ENCODE measurements at places on chromosomes 7 and 10.
A peak's percentile ranks its signal among the peaks of the same experiment; 100 is the strongest.

- peak; percentile 68 for DNase-seq
Measured at GRCh38 chr7:135147899-135148721, at the start of gene TMEM140. Gene TMEM140 (plus strand): TSS chr7:135148072. CDS start chr7:135164442, 16,370 bp downstream.

DNA sequence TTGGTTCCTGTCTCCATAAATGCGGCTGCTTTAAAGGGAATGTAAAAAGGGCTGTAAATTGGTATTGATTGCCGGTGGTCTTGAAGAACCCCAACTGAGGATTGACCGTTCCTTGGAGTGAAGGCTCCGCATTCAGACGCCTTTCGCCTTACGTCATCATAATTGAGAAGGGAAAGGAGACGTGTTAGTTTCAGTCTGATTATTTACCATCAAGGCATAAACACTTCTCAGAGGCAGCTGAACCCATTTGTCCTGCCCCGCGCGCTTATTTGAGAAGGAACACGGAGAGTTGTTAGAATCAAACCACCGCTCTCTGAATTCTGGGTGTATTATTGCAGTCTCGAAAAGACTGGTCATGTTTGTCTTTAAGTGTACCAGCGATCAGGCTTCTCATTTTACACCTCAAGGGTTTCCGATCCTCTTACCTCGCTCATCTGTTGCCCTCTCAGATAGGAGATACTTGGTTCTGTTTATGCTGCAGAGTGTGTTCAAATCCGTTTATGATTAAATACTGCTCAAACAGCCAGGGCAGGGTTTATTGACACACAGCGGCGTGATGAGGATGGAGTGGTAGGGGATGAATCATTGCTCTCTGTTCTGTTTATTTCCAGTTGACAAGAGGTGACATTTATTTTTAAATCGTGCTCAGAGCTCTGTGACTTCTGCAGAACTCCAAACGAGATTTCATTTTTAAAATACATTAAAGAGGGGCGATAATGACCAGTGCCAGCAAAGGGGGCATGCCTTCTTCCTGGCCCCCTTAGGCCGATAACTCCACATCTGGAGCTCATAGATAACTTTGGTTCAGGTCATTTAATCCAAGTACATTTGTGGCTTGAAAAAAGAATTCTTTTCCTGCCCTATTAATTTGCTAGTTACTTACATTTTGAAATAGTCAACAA lies 30.4 kb downstream of the FOXK1 start:
- no peak for DNase-seq

DNA sequence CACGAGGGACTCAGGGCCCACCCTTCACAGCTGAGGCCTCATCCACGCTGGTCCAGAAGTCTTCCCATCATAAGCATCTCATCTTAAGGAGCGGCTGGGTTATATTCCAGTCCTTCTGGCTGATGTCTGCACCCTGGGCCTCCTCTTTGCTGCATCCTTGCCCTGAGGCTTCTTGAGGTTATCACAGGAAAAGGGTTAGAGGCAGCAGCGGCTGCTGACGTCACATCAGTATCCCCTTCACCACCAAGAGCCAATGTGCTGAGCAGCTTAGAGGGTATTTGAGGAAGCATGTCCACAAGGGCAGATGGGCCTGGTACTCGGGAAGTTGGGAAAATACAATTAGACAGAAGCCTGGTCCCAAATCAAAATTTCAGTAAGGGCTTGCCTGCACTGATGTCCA lies 125.1 kb downstream of the PLXNA4 start:
- DNase-seq: no peak

GRCh38 chr10:22251751-22252223 lies 34.0 kb upstream of the EBLN1 start:
- DNase-seq: peak; percentile 79

DNA sequence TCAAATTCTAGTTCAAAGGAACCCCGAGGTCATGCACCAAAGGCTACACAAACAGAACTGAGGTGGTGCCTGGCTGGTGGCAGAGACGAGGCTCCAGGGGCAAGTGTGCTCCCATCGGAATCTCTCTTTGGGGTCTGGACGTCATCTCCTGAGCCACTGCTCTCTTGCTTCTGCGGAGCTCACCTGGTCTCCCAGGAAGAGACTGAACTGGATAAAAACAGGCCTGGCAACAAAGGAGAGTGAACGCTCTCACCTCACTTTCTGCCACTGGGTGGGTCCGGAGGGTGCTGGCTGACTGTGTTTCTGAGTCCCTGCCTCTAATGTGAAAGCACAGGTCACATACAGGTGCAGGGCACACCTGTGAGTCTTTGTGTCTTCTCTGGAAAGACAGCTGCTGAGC lies 22.4 kb downstream of the VIPR2 start:
- peak; percentile 14 for DNase-seq

DNA sequence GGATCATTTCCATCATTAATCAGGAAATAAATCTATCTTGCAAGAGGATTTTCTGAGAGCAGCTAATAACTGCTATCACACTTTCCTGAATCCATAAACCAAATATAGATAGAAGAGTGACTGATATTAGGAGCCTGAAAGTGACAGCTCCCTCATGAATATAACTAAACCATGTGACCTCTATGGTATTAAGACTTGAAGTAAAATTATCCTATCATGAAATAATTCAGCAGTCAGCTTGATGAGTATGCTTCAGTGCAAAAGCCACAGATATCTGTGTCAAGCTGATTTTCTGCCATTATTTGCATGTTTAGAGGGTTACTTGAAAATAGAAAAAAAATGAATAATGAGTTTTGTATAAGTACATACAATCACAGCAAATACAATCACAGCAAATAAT lies 80.1 kb upstream of the PPP1R3A start:
- no peak for DNase-seq

DNA sequence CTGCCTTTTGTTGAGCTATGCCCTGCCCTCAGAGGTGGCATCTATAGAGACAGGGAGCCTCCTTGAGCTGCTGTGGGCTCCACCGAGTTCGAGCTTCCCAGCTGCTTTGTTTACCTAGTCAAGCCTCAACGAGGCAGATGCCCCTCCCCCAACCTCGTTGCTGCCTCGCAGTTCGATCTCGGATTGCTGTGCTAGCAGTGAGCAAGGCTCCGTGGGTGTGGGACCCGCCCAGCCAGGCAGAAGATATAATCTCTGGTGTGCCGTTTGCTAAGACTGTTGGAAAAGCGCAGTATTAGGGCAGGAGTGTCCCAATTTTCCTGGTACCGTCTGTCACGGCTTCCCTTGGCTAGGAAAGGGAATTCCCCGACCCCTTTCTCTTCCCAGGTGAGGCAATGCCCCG lies 88.4 kb upstream of the CDK6 start:
- no peak for DNase-seq

GRCh38 chr7:143480501-143480900 lies 2.8 kb downstream of the TAS2R41 start:
- no peak for DNase-seq

GRCh38 chr7:70156057-70156456 lies 557.8 kb downstream of the AUTS2 start:
- DNase-seq: no peak

DNA sequence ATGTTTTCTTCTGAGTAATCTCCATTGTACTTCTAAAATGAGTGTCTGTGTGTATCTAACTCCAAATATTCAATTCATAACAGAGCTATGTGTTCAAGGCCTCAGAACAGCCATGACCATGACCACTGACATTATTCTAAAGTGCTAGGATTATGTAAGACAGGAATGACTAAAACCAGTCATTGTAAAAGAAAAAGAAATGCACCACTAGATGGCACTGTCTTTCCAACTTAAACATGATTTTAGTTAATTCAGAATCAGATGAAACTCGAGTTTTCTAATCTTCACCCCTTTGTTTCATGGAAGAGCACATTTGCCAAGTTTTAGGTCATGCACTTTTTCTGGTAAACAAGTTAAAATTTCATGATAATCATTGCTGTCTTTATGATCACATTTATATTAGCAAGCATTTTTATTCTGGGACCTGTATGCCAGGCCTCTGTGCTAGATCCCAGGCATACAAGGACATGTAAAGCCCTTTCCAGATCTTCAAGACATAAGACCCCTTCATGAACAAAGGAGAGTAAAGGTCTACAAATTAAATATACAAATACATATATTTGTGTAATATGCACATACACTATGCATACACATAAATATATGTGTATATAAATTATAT lies 26.1 kb upstream of the RSU1 start:
- no peak for DNase-seq

- DNase-seq: no peak
Measured at GRCh38 chr7:83655951-83656556, 7.1 kb upstream of the SEMA3E start.

DNA sequence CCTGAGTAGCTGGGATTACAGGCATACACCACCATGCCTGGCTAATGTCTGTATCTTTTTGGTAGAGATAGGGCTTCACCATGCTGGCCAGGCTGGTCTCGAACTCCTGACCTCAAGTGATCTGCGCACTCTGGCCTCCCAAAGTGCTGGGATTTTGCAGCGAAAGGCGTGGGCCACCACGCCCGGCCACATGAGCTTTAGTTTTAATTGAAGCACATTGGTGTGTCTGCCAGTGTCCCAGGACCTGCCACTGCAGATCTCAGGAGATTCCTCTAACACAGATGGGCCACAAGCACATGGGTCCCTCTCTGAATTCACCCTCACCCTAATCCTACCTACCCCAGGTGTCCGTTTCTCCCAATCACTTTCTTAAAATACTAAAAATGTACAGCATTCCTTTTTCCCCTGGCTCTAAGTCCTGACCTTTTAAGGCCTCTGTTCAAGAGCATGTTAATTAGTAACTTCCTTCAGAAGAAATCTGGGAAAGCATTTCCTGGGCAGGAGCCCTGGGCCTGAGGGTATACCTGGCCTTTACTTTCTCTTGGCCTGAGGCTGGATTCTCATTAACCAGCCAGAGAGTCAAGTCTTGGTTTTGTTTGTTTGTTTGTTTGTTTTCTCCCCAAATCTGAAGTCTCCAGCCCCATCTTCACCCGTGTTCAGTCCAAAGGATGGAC lies 82.6 kb downstream of the PRPF18 start:
- DNase-seq: no peak

DNA sequence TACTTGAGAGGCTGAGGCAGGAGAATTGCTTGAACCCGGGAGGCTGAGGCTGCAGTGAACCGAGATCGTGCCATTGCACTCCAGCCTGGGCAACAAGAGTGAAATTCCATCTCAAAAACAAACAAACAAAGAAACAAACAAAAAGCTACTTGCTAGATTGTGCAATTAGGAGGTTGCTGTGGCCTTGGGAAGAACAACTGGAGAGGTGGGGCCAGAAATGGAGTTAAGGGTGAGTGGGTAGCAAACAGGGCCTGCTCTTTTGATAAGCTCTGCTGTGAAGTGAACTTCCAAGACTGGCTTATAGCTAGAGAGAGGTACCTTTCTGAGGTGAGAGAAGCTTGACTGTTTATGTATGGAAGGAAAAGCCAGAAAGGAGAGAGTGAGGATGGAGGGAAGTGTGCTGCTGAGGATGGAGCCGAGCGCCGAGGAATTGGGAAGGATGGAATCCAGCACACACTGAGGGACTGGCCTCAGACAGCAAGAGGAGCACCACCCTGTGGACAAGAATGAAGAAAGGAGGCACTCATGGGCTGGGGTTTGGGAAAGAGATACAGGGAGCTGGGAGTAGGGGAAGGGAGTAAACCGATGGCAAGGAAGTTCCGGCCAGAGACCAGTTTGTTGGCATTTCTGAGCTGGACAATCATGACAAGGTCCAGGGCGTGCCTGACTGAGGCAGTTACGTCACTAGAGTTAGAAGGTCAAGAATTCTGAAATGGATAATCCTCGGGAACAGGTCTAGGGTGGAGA lies 7.0 kb upstream of the RPEL1 start:
- DNase-seq: no peak

DNA sequence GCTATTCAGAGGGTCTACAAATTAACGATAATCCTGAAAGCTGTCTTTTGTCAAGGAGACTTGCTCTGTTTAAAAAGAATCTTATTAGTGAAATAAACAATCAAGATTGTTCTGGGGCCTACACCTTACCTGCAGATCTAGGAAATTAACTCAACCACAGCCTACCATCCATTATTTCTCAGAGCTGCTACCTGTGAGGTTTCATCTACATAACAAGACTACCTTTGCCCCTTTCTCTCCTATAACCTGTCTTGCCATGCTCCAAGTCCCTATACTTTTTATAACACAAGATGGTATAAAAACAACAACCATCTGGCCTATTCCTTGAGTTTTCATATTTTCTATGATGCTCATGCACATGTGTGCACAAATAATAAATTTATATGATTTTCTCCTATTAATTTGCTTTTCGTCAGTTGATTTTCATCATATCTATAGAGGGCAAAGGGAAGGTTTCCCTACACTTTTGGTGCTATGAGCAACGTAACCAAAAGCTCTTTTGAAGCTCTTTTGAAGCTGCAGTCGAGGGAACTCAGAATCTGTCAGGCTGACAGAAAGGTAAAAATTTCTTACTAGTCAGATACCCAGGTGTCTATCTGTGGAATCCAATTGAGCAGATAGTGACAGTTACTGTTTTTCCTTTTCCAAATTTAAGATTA lies 138.1 kb downstream of the CACNA2D1 start:
- DNase-seq: no peak

DNA sequence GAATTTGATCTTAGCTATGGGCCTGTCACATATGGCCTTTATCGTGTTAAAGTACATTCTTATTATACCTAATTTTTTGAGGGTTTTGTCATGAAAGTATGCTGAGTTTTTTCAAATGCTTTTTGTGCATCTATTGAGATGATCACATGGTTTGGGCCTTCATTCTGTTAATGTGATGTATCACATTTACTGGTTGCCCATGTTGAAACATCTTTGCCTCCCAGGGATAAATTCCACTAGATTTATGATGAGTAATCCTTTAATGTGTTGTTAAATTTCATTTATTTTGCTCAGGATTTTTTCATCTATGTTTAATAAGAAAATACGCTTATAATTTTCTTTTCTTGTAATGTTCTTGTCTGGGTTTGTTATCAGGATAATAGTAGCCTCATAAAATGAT lies 442.0 kb downstream of the MDFIC start:
- no peak for DNase-seq

GRCh38 chr7:67918158-67918557 lies 921.5 kb downstream of the TYW1 start:
- no peak for DNase-seq

DNA sequence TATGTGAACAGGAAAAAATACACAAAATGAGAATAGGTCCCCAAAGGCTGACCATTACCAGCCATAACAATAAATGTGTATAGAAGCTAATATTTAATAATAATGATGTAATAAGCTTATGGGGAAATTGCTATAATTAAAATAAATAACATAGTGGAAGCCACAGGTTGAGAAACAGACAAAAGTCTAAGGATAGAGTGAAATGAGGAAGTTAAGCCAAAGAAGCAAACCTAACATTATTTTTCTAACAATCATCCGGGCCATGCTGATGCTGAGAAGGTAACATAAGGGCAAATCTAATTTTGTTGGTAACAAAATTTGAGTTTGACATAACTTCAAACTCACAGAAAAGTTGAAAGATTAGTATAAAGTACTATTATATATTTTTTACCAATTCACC lies 115.9 kb downstream of the MICU1 start:
- DNase-seq: no peak

- DNase-seq: no peak
Measured at GRCh38 chr10:19889256-19889655, 73.0 kb downstream of the PLXDC2 start.

DNA sequence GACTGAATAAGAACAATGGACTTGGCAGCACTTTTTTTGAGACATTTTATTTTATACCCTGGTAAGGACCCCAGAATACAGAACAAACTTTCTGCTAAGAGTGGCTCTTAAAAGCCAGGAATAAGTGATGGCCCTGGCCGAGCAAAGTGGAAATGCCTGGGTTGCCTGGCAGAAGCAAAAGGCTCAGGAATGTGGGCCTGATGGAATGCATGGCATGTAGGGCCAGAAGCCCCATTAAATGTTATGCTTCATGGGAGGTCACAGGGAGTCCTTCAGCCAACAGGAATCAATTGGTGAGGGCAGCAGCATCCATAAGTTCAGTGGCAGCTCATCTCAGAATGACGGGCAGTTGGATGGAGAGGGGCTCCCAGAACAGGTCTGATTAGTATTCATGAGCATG lies 301.5 kb upstream of the CACNA2D1 start:
- no peak for DNase-seq
